ENCODE measurements at places on chromosomes 7 and 10.

GRCh38 chr7:29443552-29443951 is 120.1 kb upstream of the PRR15 start:
- no peak for DNase-seq

GRCh38 chr10:3982746-3983442 is 197.9 kb upstream of the KLF6 start:
- no peak for DNase-seq

DNA sequence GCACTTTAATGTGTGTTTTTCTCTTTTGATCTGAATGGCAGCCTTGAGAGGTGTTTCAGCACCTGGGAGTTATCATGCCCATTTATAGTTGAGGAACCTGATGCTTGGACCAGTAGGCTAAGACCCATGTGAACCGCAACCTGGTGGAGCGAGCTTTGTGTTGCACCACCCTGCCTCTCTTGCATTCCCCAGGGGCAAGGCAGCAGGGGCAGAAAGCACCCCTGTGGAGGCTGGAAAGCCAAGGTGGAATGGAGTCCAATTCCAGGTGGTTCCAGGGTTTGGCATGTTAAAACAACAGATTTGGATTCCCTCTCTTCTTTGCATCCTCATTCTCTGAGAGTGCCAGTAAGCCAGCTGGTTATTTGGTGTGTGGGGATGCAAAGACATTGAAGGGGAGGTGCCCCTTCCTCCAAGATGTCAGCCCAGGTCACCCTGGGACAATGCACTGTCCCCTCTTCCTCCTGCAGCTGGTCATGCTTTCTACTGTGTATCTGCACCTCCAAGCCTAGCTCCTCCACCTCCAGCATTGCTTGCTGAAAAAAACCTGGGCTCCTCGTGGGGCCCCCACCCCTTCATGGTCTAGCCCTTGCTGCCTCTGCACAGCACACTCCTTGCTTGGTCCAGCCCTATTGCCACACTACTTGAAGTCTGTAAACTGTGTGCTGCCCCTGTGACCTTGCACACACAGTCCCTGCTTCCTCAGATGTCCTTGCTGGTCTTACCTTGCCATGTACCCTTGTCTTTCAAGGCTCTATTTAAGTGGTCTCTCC is 5.6 kb upstream of the CDH23 start:
- DNase-seq: no peak

DNA sequence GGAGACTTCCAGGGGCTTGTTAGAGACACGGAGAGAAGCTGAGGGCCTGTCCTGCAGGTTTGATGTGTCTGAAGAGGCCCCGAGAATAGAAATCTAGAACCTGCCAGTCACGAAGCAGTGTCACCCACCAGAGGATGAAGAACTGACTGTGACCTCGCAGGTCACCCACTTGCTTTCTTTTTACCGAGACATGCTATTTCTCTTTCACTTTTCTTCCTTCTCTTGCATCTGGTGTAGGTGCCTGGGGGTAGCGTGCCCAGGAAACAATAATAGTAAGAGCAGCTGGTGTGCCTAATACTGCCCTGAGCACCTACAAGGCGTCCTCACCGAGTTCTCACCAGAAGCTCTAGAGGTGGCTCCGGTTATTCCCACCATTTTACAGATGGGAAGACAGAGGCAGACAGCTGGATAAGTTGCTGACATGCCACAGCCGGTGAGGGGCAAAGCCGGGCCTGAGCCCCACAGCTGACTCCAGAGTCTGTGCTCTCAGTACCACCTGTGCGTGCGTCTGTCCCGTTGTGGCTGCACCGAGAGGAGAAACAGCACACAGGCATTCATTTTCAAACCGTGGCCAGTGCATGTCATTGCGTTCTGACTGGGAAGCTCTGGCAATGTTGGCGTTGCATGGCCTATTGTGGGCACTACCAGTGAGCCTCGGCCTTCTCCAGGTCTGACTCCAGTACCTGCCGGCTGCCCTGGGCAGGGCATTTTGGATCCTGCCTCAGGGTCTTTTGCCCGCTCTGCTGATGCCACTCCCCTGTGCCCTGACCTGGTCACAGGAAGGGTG is 7.8 kb downstream of the CHST3 start:
- DNase-seq: no peak

DNA sequence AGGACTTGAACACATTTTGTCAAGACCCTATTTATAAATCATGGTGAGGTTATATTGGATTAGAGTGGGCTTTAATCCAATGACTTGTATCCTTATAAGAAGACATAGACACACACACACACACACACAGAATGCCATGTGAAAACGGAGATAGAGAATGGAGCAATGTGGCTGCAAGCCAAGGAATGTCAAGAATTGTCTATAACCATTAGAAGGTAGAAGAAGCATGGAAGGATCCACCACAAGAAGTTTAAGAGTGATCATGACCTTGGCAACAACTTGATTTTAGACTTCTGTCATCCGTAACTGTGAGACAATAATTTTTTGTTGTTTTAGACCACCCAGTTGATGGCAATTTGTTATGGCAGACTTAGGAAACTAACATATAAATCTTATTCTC is 514.2 kb downstream of the TFEC start:
- peak; percentile 11 for DNase-seq

DNA sequence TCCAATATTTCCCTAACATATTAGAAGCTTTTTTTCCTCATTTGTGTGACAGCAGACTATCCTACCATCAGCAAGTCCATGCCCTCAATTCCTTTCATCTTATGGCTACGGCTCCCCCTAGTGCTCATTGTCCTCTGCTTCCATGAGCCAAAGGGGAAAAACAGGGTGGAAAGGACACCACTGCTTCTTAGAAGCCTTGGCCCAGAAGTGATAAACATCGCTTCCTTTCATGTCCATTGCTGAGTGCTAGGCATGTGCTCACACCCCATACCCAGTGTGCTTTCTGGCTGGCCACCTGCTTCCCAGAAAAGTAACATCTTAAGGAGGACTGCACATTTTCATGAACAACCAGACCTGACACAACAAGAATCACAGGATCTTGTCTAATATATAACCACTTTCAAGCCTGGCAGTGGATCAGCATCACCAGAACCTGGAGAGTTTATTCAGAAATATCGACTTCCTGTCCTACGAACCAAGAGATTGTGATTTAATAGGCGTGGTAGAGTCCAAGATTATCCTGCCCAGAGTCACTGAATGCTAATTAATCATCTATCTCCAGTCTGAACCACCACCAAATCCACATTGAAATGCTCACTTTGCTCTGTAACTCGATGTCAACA is 650.5 kb upstream of the SORCS1 start:
- peak; percentile 49 for DNase-seq

DNA sequence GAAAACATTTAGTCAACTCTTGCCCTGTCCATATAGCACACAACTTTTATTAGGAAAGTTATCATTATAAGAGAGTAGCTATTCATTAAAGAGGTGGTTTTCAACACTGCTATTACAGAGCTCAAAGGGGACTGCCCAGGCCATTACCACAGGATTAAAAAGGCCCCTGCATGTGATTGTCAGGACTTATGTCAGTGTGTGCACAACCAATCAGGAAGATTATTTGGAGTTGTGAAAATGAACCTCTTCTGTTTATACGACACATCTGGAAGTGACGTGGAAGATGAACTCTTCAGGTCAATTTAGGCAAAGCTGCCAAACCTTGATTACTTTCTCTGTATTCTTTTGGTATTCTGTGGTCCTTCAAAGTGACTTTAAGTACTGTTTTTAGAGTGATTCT is 14.7 kb downstream of the CCNY start:
- no peak for DNase-seq

- peak; percentile 99 for DNase-seq
These were observed at the start of gene BAZ1B for GRCh38 chr7:73522105-73522872. Gene BAZ1B (minus strand): TSS chr7:73522293. CDS start chr7:73521933, 360 bp downstream.

GRCh38 chr7:127391591-127392181 is 822 bp downstream of the ZNF800 start:
- DNase-seq: peak; percentile 19

DNA sequence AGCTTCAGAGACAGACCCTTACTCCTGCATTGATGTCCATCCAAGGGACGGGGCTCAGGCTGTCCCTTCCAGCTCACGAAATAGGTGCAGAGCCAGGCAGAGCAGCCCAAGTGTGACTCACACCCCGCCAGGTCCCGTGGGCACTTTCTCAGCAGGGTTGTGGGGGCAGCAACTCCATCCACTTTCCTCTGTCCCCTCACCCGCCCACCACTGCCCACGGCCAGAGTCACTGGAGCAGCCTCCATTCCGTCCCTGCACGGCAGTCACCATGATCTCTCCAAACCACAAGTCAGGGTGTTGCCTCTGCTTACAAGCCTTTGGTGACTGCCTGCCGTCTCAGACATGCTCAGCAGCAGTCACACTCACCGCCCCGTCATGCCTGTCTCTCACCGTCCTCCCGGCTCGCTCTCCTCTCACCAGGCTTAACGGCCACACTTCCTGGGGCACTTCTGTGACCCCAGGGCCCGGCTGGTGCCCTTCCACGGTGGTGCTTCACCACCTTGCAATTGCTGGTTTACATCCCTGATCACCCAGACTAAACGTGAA is 39.3 kb downstream of the CALML3 start:
- DNase-seq: no peak

- no peak for DNase-seq
These were observed 7.1 kb downstream of the CPVL start for GRCh38 chr7:29139191-29139590.

- no peak for DNase-seq
These were observed 66.1 kb upstream of the PAX2 start for GRCh38 chr10:100679327-100679726.

GRCh38 chr10:34346516-34347100 is 468.5 kb downstream of the PARD3 start:
- DNase-seq: peak; percentile 25

GRCh38 chr10:60573336-60573735 is 183.7 kb upstream of the ANK3 start:
- DNase-seq: no peak

GRCh38 chr10:86644152-86644793 is 10.1 kb upstream of the OPN4 start:
- no peak for DNase-seq

GRCh38 chr7:129591868-129592267 is 19.7 kb upstream of the NRF1 start:
- DNase-seq: no peak

GRCh38 chr10:71995887-71996575 is 31.8 kb downstream of the CHST3 start:
- peak; percentile 15 for DNase-seq

DNA sequence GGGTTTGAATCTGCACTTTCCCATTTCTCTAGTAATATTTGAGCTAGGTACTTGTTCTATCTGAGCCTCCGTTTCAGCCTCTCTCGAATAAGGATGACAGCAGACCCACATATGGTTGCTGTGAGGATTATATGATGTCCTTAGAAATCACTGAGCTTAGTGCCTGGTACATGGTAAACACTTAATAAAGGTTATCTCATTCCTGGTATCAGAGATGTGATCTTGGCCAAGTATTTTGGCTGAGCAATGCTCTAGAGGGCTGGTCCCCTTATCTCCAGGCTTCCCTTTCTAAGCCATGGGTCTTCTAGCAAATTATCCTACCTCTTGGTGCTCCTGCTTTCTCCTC is 407 bp upstream of the MKRN1 start:
- no peak for DNase-seq

- DNase-seq: no peak
These were observed 47.4 kb downstream of the JAZF1 start for GRCh38 chr7:28132959-28133870.

GRCh38 chr10:114766470-114766869 is 55.1 kb upstream of the FHIP2A start:
- no peak for DNase-seq

Data from fibroblast of gingiva (primary cell).